ENCODE measurements at places on chromosomes 2 and 18.

DNA sequence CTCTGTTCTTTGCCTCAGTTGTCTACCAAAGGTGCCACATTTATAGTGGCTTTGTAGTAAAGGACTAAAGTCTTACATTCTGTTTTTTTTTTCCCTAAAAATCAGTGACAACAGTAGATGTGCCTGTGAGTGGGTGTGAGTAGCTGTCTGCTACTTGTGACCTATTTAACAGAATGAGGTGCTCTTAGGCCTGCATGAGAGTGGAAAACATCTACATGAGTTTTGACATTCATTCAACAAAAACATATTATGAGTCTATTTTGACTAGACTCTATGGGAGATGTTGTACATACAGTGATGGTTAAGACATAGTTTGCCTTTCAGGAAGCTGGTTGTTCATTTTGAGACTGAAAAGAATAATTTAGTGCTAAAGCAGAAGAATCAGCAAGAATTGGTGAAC is 36.7 kb downstream of the IL1R2 start:
- DNase-seq = no peak

- no peak for DNase-seq
Observed at GRCh38 chr18:23020555-23021294, 87.6 kb downstream of the RBBP8 start.

GRCh38 chr18:56563568-56563967 is 74.8 kb downstream of the TXNL1 start:
- no peak for DNase-seq

- DNase-seq = no peak
Observed at GRCh38 chr2:39488450-39488849, 51.4 kb upstream of the MAP4K3 start.

DNA sequence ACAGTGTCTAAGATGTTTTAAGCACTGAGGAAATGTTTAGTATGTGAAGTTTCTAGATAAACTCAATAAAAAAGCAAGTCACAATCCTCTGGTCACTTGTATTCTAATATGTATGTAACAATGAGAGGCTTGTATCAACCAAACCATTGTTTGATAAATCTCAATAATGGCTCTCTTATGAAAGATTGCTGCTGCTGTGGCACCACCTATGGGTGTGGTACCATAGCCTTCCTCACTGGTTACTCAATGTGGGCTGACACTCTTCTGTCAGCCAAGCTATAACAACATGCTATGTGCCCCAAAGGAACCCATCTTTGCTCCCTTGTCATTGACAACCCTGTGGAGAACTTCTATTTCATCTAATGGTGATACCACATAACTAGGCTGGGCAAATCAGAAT is 12.6 kb upstream of the RAB1A start:
- no peak for DNase-seq

DNA sequence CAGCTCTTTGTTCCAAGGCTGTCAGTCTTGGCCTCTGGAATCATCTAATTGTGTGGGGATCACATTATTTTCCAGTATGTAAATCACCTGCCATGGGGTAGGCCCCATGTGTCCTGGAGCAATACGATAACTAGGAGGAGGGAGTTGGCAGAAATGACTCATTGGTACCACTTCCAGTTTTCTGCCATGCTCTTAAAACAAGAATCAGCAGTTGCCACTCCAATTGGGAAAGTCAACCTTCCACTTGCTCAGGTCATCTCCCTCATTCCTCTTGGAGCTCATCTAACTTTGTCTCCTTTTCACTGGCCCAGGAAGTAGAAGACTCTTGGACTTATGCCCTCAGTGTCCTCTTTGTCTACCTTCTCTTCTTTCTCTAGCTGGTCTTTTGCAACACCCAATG is 487.0 kb downstream of the SLC4A3 start:
- no peak for DNase-seq

DNA sequence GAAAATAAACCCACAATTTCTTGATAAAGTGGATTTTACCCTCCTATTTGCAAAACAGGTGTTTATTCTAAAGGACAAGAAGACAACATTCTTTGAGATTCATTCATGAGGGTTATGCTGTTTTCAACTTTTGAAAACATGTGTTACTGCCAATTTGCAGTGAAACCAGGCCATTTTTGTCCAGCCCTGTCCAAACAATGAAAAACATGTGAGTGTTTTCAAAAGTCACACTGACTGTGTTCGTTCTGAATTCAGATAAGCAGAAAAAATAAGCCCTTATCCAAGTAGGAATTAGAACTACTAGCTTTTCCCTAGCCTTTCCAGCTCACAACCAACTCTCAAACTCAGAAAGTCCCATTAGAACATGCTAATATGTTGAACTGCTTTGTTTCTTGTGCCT is 148.1 kb upstream of the PID1 start:
- no peak for DNase-seq

DNA sequence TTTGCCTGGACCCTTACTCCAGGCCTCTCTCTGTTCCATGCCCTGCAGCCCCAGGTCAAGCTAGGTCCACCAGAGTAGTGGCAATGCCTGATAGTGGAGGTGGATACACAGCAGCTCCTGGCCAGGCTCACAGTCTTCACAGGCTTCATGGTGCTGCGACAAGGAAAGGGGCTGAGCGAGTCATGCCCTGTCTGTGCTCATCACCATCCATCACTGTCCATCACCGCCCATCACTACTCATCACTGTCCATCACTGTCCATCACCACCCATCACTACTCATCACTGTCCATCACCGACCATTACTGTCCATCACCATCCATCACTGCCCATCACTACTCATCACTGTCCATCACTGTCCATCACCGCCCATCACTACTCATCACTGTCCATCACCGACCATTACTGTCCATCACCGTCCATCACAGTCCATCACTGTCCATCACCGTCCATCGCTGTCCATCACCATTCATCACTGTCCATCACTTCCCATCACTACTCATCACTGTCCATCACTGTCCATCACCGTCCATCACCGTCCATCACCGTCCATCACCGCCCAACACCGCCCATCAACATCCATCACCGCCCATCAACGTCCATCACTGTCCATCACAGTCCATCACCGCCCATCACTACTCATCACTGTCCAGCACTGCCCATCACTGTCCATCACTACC is 57.1 kb upstream of the OTOS start:
- DNase-seq = no peak
